ENCODE measurements at places on chromosomes 2 and 18.
A peak's percentile ranks its signal among the peaks of the same experiment; 100 is the strongest.

DNA sequence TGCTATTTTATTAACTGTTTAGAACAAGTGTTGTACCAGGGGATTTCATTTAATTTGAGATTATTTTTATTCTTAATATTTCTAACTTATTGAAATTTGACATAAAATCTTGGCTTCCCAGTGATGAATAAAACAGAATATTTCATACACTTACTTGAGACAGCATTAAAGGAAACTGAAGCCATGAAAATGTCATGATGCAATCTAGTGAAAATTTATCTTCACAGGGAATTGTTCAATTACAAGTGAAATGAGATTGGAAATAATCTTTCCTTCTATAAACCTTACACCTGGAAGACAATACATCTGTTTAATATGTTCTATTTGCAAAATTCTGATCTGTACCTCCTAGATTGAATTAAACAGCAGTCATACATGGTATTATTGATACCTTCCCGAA lies 511.0 kb upstream of the CDH7 start:
- no peak overlapping the region for H3K4me3 ChIP-seq
- no peaks in the 10 kb centered on the region for H3K4me1 ChIP-seq
- no peak for DNase-seq

GRCh38 chr2:56476509-56477071 lies 292.8 kb downstream of the CCDC85A start:
- H3K4me3 ChIP-seq = no peak overlapping the region
- H3K36me3 ChIP-seq = no peaks in the 10 kb centered on the region
- no peak for DNase-seq
- H3K27me3 ChIP-seq = no peaks in the 10 kb centered on the region
- H3K4me1 ChIP-seq = no peaks in the 10 kb centered on the region
- H3K27ac ChIP-seq = no peak overlapping the region

DNA sequence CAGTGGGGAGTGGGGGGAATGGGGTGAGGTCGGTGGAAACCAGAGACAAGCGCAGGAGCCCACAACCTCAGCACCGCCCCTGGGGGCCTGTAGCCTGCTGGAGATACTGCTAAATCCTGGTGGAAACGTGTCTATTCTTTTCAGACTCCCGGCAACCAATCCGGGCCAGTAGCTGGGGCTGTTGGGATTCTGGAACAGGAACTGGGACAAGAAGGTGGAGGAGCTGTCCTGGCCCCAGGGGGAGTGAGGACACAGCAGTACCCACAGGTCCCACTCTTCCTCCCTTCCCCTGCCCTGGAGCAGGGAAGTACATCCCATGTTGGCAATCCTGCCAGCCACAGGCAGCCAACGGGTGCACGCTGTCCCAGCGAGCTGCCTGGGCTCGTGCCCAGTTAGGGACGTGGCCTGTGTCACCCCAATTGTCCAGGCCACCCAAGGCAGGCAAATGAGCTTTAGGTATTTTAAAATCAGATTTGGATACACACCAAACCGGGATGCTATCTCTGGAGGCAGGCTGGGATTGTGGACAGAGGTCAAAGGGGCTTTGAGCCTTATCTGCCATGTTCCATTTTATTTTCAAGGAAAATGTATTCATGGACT lies 51.8 kb downstream of the HS1BP3 start:
- H3K4me1 ChIP-seq = peaks cover 64% of the 10 kb centered on the region
- no peak for DNase-seq
- no peaks in the 10 kb centered on the region for H3K36me3 ChIP-seq
- no peaks in the 10 kb centered on the region for H3K27me3 ChIP-seq
- peak overlapping the region; percentile 86 for H3K27ac ChIP-seq

GRCh38 chr2:176526995-176527901 lies 258.0 kb downstream of the MTX2 start:
- H3K36me3 ChIP-seq = no peaks in the 10 kb centered on the region
- no peak overlapping the region for H3K27ac ChIP-seq
- no peak for DNase-seq
- peaks cover 12% of the 10 kb centered on the region for H3K4me1 ChIP-seq
- no peaks in the 10 kb centered on the region for H3K27me3 ChIP-seq
- H3K4me3 ChIP-seq = no peak overlapping the region

- H3K27me3 ChIP-seq = no peaks in the 10 kb centered on the region
- no peak for DNase-seq
- H3K27ac ChIP-seq = no peak overlapping the region
- no peaks in the 10 kb centered on the region for H3K36me3 ChIP-seq
- H3K4me1 ChIP-seq = no peaks in the 10 kb centered on the region
- H3K4me3 ChIP-seq = no peak overlapping the region
Observed at GRCh38 chr18:13278062-13278630, 59.6 kb downstream of the LDLRAD4 start.

DNA sequence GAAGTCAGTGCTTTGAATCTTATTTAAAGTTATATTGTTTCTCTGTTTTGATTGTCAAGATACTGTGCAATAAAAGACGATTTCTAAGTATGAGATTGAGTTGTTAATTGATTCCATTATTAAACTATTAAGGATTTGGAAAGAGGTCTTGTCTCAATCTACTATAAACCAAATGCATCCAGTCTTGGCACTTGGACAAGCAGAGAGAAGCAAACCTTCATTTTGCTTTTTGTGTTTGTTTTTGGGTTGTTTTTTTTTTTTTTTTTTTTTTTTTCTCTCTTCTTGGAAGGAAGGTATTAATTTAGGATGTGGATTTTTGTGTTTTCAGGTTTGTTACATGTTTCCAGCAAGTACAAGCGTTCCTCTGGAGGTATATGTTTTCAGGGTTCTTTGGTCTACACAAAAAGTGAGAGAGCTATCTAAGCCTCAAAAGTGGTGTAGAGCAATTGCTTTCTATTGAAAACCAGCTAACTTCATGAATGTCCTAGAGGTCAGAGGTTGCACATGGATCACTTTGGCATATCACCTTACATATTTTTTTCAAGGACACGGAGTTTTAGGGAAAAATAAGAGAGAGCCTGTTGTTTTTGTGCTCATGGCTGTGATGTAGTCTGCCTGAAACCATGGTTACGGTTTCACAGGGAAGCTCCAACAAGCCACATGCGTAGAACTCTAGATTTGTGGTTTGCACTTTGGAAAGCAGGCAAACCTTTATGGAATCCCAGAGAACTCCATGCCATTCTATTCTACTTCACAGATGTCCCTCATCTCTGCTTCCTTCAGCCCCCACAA lies 1.8 kb downstream of the PRKCE start:
- DNase-seq = no peak
- peak overlapping the region; percentile 100 for H3K27ac ChIP-seq
- H3K36me3 ChIP-seq = no peaks in the 10 kb centered on the region
- peak overlapping the region; percentile 97 for H3K4me3 ChIP-seq

DNA sequence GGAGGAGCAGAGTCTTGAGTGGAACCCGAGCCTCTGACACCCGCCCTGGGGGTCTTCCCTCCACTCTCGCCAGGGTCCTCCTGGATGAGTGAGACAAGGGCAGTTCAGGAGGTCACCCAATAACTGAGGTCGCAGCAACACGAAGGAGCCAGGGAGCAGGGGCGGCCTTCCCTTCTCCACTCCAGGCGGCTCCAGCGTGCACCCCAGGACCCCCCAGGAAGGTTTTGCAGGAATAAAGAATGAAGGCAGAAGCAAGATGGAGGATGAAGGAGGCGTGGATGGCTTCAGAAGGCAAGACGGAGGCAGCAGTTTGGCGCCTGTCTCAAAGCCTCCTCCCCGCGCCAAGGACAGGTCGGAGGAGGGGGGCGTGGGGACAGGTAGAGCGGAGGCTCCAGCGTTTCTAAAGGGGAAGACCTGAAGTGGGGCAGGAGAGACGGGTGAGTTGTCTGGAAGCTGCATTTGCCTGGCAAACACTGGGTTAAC lies 579 bp upstream of the ITM2C start:
- peaks cover 51% of the 10 kb centered on the region for H3K4me1 ChIP-seq
- H3K4me3 ChIP-seq = peak overlapping the region; percentile 68
- no peak for DNase-seq

DNA sequence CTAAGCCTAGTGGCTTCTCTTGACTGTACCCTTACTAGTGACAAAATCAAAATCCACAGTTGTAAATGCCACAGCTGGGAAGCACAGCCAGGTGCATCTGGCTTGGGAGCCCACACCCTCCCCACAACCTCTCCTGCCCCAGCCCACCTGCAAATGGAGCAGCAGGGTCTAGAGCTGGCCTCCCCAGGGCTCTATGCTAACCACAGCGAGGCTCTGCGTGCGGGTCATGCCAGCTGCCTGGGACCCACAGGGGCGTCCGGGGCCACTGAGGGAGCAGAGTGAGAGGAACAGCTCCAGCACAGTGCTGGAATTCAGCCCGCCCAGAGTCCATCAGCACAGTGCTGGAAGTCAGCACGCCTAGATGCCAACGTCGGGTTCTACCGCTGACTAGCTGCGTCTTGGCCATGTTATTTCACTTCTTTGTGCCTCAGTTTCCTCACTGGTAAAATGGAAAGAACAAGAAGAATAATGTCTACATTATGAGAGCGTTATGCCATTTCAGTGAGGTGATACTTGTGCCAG lies 109.1 kb upstream of the ID2 start:
- H3K4me3 ChIP-seq = no peak overlapping the region
- no peaks in the 10 kb centered on the region for H3K27me3 ChIP-seq
- H3K4me1 ChIP-seq = peaks cover 17% of the 10 kb centered on the region
- H3K27ac ChIP-seq = no peak overlapping the region

DNA sequence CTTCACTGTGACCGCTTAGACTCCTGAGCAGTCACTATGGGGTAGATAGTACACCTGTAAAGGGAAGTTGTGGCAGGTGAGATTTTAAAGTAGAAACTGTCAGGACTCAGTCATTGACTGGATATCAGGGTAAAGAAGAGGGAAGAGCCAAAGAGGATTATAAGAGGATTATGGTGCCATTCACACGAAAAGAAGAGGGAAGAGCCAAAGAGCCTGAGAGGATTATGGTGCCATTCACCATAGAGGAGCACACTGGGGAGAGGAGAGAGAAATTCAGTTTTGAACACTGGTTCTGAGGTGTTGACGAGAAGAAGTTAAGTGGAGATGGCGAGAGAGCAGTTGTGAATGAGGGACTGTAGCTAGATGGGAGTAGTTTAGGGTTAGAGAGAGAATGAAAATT lies 16.9 kb upstream of the KCNJ13 start:
- no peak overlapping the region for H3K4me3 ChIP-seq
- H3K36me3 ChIP-seq = no peaks in the 10 kb centered on the region
- no peak for DNase-seq
- H3K27ac ChIP-seq = no peak overlapping the region
- H3K27me3 ChIP-seq = no peaks in the 10 kb centered on the region
- no peaks in the 10 kb centered on the region for H3K4me1 ChIP-seq

GRCh38 chr2:109727929-109728447 lies 66.1 kb upstream of the RGPD5 start:
- no peak overlapping the region for H3K4me3 ChIP-seq
- no peaks in the 10 kb centered on the region for H3K27me3 ChIP-seq
- peak; percentile 67 for DNase-seq
- H3K27ac ChIP-seq = no peak overlapping the region

DNA sequence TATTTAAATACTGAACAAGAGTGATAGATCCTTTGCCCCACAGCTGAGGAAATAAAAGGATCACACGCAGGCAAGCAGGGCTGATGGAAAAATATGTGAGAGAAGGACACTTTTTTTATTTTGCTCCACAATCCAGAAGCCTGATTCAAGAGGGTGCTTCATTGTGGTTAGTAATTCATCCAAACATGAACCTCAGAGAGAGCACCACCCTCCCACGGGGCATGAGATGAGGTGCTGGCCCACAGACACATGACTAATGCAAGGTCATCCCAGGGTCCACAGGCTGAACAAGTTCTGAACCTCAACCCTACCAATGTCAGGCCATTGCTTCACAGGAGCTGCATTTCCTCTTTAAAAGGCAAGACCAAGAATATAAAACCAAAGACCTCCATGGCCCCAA lies 239.6 kb downstream of the MREG start:
- no peaks in the 10 kb centered on the region for H3K36me3 ChIP-seq
- H3K4me1 ChIP-seq = peaks cover 30% of the 10 kb centered on the region
- no peak overlapping the region for H3K27ac ChIP-seq
- no peaks in the 10 kb centered on the region for H3K27me3 ChIP-seq
- no peak overlapping the region for H3K4me3 ChIP-seq

DNA sequence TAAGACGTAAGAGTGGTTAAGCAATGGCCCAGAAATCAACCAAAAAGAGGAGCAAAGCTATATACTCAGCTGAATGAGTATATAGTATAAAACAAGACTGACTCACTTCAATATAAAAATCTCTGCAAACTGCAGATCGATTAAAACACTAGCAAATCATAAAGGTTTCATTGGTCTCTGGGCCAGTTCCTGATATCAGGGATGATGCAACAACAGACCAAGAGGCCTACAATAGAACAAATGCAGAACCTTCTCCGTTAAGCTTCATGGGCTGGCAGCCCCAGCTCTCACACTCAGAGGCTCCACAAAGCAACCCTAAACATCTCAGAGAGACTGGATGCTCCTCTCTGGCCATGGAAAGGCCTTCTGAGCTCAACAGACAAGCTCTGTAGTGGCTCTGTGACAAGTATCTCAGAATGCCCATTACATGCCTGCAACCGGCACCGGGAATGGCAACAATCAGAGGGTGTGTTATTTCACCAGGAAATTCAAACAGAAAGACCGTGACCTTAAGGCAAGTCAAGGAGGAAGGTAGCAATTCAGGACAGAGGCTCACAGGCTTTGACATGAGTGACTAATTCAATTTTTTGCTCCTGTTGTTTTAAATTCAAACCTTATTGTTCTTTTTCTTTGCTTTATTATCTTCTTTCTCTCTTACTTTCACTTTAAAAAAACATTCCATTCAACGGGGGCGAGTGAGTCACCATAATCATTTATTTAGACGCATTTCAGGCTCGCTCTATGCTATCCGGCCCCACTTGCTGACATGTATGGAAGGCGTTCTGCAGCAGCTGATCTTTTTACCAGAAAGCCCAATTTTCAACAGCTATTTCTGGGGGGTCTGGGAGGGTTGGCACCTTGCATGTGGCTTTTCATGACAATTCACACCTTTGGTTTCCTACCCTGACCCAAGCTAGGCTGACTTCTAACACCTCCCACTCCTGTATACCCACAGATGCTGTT lies 15.1 kb downstream of the CYRIA start:
- peak overlapping the region; percentile 27 for H3K4me3 ChIP-seq
- H3K27ac ChIP-seq = peak overlapping the region; percentile 68
- H3K27me3 ChIP-seq = no peaks in the 10 kb centered on the region
- DNase-seq = no peak
- H3K4me1 ChIP-seq = peaks cover 81% of the 10 kb centered on the region

DNA sequence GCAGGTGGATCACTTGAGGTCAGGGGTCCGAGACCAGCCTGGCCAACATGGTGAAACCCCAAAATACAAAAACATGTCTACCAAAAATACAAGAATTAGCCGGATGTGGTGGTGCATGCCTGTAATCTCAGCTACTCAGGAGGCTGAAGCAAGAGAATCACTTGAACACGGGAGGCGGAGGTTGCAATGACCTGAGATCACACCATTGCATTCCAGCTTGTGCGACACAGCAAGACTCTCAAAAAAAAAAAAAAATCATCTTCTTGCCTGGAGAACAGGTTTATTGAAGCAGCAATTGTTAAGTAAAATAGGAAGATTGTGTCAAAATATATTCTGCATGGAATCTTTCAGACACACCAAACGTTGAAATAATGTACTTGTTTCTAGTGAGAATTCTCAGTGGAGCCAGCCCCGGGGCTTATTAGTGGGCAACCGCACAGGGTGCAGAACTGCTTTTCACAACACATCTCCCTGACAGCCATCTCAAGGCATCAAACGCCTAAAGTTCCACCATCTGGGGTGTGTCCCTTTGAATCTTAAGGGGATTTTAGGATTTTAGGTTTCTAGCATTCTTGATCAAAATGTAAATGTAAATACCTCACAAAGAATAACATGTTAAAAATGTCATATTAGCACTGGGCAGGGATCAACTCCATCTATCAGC lies 28.6 kb upstream of the PPP4R1 start:
- no peaks in the 10 kb centered on the region for H3K36me3 ChIP-seq
- H3K4me1 ChIP-seq = peaks cover 7% of the 10 kb centered on the region
- no peak overlapping the region for H3K4me3 ChIP-seq
- H3K27ac ChIP-seq = no peak overlapping the region

Data from vagina (tissue), 2 donors.